ENCODE measurements at places on chromosomes 7 and 10.

GRCh38 chr7:20111821-20112542 lies 105.2 kb downstream of the MACC1 start:
- DNase-seq = no peak

GRCh38 chr7:69338144-69338543 lies 260.1 kb upstream of the AUTS2 start:
- no peak for DNase-seq

- no peak for DNase-seq
Measured at GRCh38 chr10:42975005-42975493, 101.8 kb upstream of the RET start.

- no peak for DNase-seq
Measured at GRCh38 chr7:127226685-127227374, 25.9 kb downstream of the GRM8 start.

- DNase-seq = no peak
Measured at GRCh38 chr7:47236480-47237129, 345.3 kb downstream of the TNS3 start.

Measured in eye (tissue), 1 donor.